Activated CD4-positive, alpha-beta T cell treated with anti-CD3 and anti-CD28 coated beads for 36 hours (primary cell): ENCODE measurements at places on chromosomes 4 and X. TPM values are rescaled to one million over a fixed set of nuclear protein-coding genes. Genes with fewer than 3 reads are reported as not detected.

GRCh38 chrX:31224381-31225012 is 152.7 kb upstream of the FTHL17 start:
- no peak overlapping the region for H3K27ac ChIP-seq
- DNase-seq: no peak
- H3K4me3 ChIP-seq: no peak overlapping the region
- H3K4me1 ChIP-seq: no peaks in the 10 kb centered on the region
- no peaks in the 10 kb centered on the region for H3K36me3 ChIP-seq
- H3K27me3 ChIP-seq: no peaks in the 10 kb centered on the region

DNA sequence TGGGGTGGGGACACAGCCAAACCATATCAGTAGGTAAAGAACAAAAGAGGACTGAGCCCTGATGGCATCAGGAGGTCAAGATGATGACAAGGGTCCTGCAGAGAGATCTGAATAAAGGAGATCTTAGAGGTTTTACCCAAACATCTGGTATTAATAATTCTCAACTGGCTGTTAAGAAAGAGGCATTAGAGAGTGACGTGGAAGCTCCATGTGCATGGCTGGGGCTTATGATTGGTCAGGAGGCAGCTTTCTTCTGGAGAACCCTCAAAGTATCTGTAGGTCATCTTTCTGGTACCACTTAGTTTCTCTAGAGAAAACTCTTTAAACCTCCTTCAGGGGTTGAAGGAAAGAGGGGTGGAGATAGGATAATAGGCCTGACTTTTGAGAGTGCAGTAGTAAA is 18.7 kb downstream of the MGST2 start:
- DNase-seq: no peak
- peaks cover 8% of the 10 kb centered on the region for H3K4me1 ChIP-seq
- no peak overlapping the region for H3K4me3 ChIP-seq
- H3K27ac ChIP-seq: no peak overlapping the region
- H3K27me3 ChIP-seq: no peaks in the 10 kb centered on the region

DNA sequence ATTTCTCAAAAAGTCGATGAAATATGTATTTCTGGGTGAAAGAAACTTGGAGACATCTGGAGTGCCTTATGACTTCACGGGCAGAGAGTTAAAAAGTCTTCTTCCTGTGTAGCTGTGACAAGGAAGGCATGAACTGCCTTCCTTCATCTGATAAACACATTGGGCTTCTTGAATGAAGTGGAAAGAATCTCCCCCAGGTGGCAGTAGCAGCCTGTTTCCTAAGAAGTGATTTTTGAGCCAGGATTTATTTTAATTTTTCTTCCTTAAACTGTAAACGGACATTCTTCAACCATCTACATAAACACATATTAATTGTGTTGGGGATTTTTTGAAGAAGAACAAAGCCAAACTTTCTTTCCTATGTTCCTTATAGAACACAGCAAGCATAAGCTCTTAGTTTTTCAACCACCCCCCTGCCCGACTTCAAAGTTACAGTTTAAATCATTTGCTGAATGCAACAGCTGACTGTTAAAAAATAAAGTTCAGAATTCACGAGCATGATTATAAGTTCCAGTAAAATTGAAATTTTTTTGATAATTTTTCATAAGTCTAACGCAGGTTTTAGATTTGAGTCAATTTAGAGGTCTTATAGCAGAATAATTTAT is 980 bp upstream of the GIMD1 start:
- peak; percentile 40 for DNase-seq
- H3K4me1 ChIP-seq: peaks cover 1% of the 10 kb centered on the region
- H3K4me3 ChIP-seq: no peak overlapping the region
- H3K27ac ChIP-seq: no peak overlapping the region
- H3K27me3 ChIP-seq: peaks cover 24% of the 10 kb centered on the region

- peak overlapping the region; percentile 49 for H3K27ac ChIP-seq
- DNase-seq: peak; percentile 47
- H3K27me3 ChIP-seq: no peaks in the 10 kb centered on the region
- H3K4me3 ChIP-seq: no peak overlapping the region
- H3K4me1 ChIP-seq: peaks cover 23% of the 10 kb centered on the region
These were observed 14.5 kb downstream of the SLC2A9 start for GRCh38 chr4:10006601-10007435.

GRCh38 chr4:17258106-17258505 is 253.8 kb downstream of the QDPR start:
- no peak overlapping the region for H3K27ac ChIP-seq
- H3K4me1 ChIP-seq: peaks cover 2% of the 10 kb centered on the region
- DNase-seq: no peak
- H3K36me3 ChIP-seq: no peaks in the 10 kb centered on the region
- H3K4me3 ChIP-seq: no peak overlapping the region

GRCh38 chr4:102503301-102503746 is 2.2 kb downstream of the NFKB1 start:
- H3K4me3 ChIP-seq: peak overlapping the region; percentile 97
- H3K27ac ChIP-seq: peak overlapping the region; percentile 96
- no peaks in the 10 kb centered on the region for H3K27me3 ChIP-seq
- H3K36me3 ChIP-seq: peaks cover 37% of the 10 kb centered on the region
- H3K4me1 ChIP-seq: peaks cover 41% of the 10 kb centered on the region

- H3K27ac ChIP-seq: no peak overlapping the region
- H3K36me3 ChIP-seq: peaks cover 17% of the 10 kb centered on the region
- peak; percentile 63 for DNase-seq
- H3K27me3 ChIP-seq: no peaks in the 10 kb centered on the region
- H3K4me1 ChIP-seq: peaks cover 2% of the 10 kb centered on the region
These were observed 15.0 kb downstream of the BRCC3 start for GRCh38 chrX:155086202-155086840.

DNA sequence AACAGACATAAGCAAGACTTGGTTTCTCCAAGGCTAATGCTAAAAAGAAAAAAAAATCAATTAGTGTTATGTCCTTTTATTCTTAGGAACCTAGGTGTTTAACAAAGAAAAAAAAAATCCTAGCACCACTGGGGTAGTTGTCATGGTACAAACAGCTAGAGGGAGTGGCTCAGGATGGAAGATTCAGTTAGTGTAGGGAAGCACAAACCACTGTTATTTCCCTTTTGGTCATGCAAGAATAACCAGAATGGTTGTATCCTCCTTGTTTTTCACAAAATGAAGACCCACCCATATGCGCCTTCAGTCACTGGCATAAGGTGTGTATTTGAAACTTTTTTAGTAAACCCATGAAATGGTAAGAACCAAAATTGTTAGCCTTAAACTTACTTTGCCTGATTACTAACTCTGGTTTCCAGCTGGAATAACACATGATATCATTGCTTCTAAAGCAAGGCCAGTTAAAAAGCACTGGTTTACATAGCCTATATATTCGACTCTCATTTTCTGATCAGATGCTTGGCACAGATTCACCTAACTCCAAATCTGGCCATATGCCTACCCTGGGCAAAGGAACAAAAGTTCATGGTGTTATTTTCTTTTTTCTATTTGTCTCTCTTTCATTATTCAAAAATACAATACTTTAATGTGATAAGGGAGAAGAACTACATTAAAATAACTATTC is 132.6 kb downstream of the SCFD2 start:
- H3K4me3 ChIP-seq: no peak overlapping the region
- no peak overlapping the region for H3K27ac ChIP-seq
- H3K27me3 ChIP-seq: no peaks in the 10 kb centered on the region
- DNase-seq: no peak
- H3K4me1 ChIP-seq: no peaks in the 10 kb centered on the region

GRCh38 chrX:152991123-152991522 is 2.8 kb downstream of the PNMA5 start:
- H3K4me1 ChIP-seq: no peaks in the 10 kb centered on the region
- no peaks in the 10 kb centered on the region for H3K36me3 ChIP-seq
- no peaks in the 10 kb centered on the region for H3K27me3 ChIP-seq
- H3K27ac ChIP-seq: no peak overlapping the region
- no peak for DNase-seq
- H3K4me3 ChIP-seq: no peak overlapping the region

DNA sequence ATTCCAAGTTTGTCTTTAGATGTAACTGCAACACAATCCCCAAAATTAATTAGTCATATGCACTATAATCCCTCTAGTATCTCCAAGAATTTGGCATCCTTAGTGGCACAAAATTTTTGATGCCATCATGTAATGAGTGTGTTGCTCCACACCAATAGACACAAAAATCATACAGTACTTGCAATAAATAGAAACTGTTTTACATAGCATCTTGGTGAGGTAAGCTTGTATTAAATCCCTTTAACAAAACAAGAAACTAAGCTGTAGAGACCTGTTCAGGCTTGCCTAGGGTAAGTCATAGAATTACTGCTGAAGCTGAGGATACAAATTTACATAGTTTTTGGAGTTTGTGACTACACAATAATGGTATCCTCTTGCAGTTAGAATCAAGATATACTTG is 64.5 kb upstream of the PRSS12 start:
- no peaks in the 10 kb centered on the region for H3K36me3 ChIP-seq
- H3K27ac ChIP-seq: no peak overlapping the region
- H3K4me1 ChIP-seq: no peaks in the 10 kb centered on the region
- no peak overlapping the region for H3K4me3 ChIP-seq
- peaks cover 3% of the 10 kb centered on the region for H3K27me3 ChIP-seq

- H3K27ac ChIP-seq: no peak overlapping the region
- no peak for DNase-seq
- H3K27me3 ChIP-seq: peaks cover 5% of the 10 kb centered on the region
- H3K4me1 ChIP-seq: peaks cover 4% of the 10 kb centered on the region
These were observed 220.8 kb downstream of the SHROOM3 start for GRCh38 chr4:76655566-76656479.

DNA sequence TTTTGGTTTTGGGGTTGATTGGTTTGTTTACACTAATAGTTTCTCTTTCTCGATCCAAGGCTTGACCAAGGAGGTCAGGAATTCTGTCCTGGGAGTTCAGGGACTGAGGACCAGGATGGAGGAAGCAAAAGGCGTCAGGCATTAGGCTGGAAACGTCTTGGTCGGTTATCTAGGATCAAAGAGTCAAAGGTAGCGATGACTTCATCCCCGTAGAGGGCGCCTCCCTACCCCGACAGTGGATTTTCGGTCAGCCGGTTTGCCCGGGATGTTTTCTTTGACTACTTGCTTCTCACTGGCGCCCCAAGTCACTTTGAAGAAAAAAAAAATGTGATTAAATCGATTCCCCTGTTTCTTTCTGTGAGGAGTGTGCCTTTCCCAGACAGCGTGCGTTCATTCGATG is 980 bp upstream of the FHDC1 start:
- peak; percentile 57 for DNase-seq
- no peak overlapping the region for H3K27ac ChIP-seq
- H3K27me3 ChIP-seq: peaks cover 50% of the 10 kb centered on the region
- H3K36me3 ChIP-seq: no peaks in the 10 kb centered on the region
- peak overlapping the region; percentile 60 for H3K4me3 ChIP-seq

GRCh38 chr4:69731847-69732246 is 28.6 kb downstream of the SULT1B1 start:
- H3K36me3 ChIP-seq: peaks cover 5% of the 10 kb centered on the region
- no peak overlapping the region for H3K27ac ChIP-seq
- no peak overlapping the region for H3K4me3 ChIP-seq
- H3K4me1 ChIP-seq: peaks cover 3% of the 10 kb centered on the region
- H3K27me3 ChIP-seq: no peaks in the 10 kb centered on the region

DNA sequence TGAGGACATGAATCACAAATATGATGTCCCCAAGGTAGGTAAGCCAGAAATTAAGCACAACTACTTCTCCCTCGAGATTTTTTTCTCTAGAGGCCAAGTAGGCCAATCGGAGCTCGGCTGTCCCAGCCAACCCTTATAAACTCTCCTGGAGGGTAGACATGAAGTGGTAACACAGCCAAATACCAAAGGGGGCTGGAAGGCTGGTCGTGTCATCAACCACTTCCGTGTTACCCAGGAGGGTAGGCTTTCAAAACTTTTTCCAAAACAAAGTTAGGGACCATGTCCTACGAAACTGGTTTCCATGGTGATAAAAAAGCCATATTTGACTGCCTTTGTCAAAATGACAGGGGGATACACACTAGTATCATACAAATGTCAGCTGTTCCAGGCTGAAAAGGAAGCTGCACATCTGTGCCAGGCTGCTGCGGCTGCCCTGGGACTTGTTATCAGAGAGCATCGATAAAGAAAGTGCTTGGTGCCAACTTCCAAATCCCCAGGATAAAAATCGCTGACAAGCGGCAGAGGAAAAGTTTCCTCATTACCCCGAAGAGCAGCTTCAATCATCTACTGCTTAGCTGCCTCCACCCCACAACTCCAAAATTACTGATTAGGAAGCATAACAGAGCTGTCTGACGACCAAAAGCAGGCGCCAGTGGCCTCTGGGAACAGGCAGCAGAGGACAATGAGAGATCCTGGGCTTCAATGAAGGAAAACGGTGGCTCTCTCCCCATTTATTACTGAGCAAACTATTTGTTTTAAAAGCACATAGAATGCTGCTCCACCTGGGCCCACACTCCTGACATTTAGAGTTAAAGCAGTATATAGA is 20.8 kb downstream of the BCOR start:
- H3K4me3 ChIP-seq: no peak overlapping the region
- no peak overlapping the region for H3K27ac ChIP-seq
- H3K27me3 ChIP-seq: no peaks in the 10 kb centered on the region

CXCL11 gene
- total RNA-seq: not detected
